RWPE2 (cell line): ENCODE measurements at places on chromosomes 6 and 20.

GRCh38 chr6:44036196-44036595 is 91.1 kb downstream of the MRPL14 start:
- no peak for DNase-seq

DNA sequence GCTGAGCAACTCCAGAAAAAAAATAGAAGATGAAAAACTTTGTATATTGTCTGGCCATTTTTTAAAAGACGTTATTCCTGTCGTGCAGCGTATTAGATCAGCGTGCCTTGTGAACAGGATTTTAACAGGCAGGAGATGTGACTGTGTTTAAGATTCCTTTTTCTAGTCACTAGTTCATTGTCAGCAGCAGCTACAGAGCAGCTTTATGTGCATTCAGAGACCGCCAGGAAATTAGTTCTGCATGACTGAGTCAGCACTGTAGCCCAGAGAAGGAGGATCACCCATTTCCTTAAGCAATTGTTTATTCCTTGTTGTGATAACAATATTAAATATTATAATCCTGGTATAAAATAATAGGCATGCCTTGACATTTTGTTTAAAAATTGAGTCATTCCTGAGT is 75.4 kb upstream of the ADGRB3 start:
- DNase-seq = no peak

DNA sequence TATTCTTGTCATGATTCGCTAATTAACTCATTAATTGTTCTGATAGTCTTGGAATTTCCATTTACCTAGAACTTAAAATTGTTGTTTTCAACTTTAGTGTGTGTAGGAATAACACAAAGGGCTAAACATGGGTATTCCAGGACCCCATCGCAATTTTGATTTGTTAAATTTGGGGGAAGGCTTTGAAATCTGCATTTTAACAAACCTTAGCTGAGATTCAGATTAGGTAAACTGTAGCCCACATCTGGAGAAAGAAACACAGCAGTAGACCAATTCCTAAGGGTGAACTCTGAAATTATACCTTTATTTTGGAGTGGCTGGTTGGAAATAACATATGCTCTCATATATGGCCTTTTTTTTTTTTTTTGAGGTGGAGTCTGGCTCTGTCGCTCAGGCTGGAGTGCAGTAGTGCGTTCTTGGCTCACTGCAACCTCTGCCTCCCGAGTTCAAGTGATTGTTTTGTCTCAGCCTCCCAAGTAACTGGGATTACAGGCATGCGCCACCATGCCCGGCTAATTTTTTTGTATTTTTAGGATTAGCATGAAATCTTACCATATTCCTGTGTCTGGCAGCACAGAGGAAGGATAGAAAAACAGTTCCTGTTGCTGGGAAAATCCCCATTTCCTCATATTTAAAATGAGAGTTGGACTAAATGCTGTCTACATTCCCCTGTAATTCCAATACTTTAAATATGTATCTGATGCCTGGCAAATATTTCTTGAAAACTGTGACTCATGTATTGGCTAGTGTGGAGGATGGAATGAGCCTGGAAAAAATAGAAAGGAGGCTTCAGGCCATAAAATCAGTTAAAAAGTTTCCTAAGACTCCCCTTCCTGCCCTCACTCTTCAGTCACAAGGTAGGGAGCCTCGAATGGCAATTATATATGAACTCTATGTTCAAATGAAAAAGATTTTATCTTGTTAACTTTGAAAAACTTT is 96.7 kb upstream of the FAM184A start:
- DNase-seq = no peak

DNA sequence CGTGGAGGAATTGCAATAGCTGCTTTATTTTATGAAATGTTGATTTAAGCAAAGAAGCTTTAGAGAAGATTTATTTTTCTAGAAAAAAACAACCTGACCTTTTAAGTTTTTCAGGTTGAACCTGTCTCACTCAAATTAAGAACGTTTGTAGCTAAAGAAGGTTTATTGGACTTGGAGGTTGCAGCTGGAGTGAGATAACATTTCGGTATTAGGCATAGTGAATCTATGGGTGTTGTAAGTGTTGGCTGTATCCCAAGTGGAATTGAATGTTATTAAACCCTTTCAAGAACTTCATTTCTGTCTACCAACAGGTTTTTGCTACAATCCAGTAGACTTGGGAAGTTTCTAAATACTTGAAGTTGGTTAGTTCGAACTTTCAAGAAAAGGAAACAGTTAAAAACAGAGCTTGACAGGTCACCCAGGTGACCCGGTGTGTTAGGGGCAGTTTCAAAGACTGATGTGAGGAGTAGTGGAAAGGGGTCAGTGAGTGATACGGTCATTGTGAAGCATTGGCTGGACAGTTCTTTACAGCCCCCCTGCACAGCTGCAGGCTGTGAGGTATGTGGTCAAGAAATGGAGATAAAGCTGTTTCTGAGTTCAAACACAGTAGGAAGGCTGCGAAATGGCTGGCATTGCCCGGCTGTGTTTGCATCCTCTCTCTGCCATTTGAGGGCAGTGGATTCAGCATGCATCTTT is 2.4 kb upstream of the TBCC start:
- DNase-seq = no peak

DNA sequence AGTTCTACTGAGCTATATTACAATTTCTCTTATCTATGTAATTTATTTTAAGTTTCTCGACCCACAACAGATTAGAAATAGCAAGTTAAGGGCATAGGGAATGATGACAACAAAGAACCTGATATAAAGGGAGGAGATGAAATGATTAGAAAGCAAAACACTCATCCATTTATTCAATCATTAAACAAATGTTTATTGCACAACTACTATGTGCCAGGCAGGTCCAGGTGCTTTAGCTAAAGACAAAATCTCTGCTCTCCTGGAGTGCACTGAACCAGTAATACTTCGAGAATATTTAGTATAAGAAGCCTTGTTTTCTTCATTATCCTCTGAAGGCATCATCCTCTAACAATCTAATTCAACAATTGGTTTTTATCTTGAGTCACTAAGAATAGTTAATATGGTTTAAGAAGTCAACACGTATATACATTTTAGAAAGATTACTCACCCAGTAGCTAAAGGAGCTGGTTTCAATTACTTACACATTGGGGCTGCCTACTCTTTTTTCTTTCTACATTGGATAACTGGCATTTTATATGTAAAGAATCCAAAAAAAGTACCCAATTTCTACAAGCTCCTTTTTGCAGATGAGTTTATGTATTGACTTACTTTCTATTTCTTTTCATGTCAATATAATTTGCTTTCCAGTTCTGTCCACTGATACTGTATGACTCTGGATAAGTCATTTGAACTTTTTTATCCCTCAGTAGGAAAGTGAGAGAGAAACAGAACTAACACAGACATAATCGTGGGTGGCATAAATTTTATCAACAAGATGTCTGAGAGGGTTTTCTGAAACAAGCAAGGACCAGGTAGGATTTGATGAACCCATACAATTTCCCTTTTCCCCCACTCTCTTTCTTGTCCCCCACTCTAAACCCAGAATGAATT is 312.6 kb downstream of the CLIC5 start:
- no peak for DNase-seq
